Esophagus squamous epithelium (tissue), 5 donors: ENCODE measurements at places on chromosomes 6 and 20.
A peak's percentile ranks its signal among the peaks of the same experiment; 100 is the strongest.

DNA sequence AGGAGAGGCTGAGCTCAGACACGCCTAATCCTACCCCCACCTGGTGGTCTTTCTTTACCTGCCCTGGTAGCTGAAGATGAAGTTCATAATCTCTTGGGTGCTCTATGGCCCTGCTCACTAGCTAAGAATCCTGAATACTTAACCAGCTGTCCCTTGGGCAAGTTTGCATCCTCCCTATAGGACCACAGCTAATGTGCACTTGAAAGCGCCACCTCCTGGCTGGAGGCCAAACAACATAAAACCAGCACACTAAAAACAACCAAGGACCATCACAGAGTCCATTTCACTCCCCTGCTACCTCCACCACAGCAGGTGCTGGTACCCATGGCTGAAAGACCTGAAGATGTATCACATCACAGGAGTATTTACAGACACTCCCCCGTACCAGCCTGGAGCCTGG lies 155.5 kb upstream of the SLC24A3 start:
- no peak for DNase-seq

DNA sequence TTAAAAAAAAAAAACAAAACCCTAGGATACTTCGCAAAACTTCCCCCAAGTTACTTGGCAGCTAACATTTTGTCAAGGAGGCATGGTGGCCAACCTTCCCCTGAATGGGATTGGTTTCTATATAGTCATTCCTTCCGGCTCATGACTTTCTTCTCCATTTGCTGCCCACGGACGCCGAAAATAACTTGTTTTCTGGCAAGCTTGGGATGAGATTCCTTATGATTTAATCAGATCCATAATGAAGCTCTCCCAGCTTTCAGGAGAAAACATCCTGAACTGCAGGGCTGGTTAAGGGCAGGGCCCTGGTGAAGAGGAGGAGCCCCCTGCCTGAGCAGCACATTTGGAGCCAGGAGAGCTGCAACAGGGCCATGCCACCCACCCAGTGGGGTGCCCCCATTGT lies 49.9 kb downstream of the PPP1R16B start:
- no peak for DNase-seq

DNA sequence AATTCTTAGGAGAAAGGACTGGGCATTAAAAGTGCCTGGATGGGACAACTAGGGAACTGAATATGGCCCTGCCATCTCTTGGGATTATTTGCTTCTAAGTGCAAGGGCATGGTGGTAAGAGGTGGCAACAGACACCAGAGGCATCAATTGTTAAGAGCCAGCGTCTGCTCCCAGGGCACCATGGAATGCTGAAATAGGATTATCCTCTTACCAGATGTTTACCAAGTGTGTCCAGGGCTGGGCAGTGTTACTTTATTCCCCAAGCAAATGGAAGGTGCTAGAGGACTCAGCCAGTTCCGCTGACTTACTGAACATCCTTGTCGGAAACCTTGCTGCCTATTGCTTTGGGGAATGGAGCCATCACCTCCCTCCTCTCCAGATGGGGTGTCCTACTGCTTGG lies 273.6 kb upstream of the SUPT3H start:
- no peak for DNase-seq

DNA sequence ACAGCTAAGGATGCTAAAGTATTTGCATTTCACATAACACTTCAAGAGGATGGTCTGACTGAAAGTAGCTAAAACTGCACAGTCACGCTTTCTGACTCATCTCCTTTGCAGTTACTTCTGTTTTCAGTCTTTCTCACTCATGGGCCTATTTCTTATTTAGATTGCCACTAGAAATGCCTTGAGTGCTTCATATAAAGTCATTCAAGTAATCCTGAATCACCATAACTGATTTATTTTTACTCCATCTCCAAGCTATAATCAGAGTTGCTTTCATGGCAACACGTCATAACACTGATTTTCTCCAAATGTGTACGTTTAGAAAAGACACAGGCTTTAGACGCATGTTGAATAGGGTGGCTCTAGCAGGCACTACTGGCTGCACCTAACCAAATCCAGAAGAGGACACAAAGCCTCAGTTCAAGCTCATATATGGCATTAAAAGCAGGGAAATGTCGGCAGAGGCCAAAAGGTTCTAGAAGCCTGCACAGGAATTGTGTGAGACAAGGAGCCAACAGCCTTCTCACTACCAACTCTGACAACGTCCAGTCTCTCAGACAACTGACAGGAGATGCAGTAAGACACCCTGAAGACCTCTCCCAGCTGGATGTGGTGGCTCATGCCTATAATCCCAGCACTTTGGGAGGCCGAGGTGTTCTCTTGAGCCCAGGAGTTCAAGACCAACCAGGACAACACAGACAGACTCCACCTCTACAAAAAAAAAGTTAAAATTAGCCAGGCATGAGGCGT lies 64.1 kb upstream of the BEND6 start:
- no peak for DNase-seq

DNA sequence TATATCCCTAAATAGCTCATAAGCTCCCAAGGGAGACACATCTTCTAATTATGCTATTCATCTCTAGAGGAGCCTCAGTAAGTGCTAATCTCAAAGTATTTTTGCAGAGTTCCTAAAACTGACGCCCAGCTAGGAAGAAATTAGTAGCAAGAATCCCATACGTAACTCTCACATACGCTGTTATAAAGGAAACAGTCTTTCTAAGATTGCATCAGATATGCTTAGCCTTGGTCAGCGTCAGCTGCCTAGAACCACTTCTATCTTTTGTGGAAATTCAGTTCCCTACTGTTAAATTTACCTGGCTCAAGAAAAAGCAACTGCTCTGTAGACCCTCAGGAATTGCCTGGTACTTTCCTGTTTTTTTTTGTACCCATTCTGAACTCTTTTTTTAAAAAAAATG lies 13.6 kb downstream of the RIPOR2 start:
- no peak for DNase-seq

DNA sequence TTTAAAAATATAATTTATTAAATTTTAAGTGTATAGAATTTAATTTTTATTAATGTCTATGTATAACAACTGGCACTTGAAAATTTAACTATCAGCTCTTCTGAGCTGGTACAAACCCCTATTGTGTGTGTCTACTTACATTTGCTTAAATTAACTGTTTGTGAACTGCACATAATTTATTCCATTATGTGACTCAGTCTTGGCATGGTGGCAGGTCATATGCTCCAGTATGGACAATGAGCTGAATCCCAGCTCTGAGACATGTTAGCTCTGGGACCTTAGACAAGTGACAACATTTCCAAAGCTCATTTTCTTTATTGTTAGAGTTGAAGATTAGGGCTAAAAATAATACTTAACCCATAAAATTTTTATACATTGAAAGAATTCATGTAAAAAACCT lies 526.1 kb upstream of the MARCKS start:
- no peak for DNase-seq

GRCh38 chr6:33826537-33826936 lies 22.7 kb upstream of the MLN start:
- no peak for DNase-seq

DNA sequence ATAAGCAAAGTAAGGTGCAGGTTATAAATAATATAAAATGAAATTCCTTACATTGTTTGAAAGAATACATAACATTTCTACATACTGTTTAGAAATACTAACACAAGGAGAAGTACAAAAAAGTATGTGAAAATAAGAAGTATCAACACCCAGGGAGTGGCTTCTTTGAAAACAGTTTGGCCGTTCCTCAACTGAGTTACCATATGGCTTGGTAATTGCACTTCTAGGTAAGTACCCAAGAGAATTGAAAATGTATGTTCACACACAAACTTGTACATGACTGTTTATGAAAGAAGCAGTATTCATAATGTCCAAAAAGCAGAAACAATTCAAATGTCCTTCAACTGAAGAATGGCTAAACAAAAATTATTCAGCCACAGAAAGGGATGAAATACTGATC lies 30.7 kb downstream of the PAK5 start:
- DNase-seq: no peak

GRCh38 chr6:125314009-125314581 lies 12.3 kb upstream of the HDDC2 start:
- DNase-seq: peak; percentile 4

- no peak for DNase-seq
These were observed 29.4 kb downstream of the LRP11 start for GRCh38 chr6:149834513-149835481.

DNA sequence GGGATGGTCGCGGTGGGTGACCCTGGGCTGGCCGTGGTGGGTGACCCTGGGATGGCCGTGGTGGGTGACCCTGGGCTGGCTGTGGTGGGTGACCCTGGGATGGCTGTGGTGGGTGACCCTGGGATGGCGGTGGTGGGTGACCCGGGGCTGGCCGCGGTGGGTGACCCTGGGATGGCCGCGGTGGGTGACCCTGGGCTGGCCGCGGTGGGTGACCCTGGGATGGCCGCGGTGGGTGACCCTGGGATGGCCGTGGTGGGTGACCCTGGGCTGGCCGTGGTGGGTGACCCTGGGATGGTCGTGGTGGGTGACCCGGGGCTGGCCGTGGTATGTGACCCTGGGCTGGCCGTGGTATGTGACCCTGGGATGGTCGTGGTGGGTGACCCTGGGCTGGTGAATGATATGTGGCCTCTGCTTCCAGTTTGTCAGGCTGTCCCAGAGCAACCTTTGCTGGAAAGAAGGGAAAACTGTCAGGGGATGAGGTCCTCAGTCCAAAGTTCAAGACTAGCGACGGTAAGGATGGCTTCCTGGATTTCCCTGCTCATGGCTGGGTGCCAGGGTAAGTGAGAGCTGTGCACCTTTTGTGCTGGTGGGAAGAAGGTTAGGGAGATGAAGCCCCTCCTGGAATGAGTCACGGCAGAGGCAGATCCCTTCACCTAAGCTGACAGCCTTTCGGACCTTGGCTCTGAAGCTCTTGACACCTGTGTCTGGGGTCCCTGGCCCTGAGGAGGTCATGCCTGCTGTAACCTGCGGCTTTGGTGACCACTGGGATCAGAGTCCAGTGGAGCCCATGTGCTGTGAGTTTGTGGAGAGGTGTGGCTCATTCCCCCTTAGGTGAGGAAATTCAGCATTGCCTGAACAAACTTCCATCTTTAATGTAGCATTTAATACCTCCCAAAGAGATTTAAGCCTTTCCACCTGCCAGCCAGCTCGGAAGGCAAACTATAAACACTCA lies 19.1 kb upstream of the PCMTD2 start:
- DNase-seq: no peak

- DNase-seq: no peak
These were observed 669.4 kb downstream of the TFAP2A start for GRCh38 chr6:9745476-9745875.

DNA sequence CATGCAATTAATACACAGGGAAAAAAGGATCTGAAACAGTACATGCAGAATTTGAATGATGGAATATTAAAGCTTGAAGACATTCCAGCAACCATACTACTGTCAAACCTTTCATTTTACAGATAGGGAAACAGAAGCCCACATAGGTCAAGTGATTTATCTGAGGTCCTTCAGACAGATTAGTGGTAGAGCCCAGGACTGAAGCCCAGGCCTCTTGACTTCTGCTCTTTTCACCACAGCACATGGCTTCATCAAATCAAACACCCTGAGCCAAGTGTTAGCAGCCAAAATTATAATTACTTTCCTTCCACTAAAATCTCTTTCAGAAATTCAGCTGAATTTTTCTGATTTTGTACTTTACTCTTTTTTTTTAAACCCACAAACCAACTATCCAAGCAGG lies 435.6 kb upstream of the RUNX2 start:
- no peak for DNase-seq

DNA sequence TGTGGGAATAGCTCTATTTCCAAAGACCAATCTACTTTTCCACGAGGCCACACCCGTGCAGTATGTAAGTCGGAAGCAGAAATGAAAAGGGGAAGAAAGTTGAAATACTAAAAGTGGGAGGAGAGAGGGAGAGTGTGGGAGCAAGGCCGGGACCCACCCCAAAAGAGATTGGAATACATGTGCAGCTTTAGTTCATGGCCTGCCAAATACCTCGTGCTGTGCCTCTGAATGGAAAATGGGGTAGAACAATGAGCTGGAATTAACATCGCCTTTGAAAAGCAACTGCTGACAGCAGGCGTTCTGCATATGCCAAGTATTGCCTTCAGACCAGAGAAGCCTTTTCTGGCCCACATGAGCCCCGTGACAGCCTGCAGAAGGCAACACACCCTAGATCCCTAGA lies 155.6 kb downstream of the CD83 start:
- DNase-seq: no peak

DNA sequence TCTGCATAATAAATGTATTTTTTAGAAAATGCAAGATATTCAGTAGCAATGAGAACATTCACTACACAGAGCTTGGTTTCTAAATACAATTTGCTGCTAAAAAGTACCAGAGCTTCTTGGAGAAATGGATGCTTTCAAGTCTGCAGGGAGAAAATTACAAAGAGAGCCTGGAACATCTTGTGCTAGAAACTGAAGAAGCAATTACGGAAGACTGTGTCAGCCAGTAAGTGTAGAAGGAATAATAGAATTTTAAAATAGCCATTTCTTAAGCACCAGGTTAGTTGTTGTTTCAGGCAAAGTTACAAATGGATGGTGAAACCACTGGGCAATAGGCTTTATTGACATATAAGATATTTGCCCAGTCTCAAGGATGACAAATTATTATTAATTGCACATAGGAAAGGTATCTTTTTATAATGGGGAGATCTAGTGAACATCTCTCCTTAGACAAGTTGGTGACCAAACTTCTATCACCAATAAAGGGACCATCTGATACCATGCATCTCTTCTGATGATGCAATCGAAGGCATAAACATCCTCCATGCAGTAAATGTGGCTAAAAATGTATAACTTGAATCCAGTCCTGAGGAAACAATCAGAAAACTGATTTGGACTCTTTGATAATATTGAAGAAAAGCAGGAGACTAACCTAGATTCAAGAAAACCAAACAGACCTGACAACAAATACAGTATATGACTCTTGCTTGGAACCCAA lies 81.7 kb downstream of the ARHGAP18 start:
- DNase-seq: no peak

DNA sequence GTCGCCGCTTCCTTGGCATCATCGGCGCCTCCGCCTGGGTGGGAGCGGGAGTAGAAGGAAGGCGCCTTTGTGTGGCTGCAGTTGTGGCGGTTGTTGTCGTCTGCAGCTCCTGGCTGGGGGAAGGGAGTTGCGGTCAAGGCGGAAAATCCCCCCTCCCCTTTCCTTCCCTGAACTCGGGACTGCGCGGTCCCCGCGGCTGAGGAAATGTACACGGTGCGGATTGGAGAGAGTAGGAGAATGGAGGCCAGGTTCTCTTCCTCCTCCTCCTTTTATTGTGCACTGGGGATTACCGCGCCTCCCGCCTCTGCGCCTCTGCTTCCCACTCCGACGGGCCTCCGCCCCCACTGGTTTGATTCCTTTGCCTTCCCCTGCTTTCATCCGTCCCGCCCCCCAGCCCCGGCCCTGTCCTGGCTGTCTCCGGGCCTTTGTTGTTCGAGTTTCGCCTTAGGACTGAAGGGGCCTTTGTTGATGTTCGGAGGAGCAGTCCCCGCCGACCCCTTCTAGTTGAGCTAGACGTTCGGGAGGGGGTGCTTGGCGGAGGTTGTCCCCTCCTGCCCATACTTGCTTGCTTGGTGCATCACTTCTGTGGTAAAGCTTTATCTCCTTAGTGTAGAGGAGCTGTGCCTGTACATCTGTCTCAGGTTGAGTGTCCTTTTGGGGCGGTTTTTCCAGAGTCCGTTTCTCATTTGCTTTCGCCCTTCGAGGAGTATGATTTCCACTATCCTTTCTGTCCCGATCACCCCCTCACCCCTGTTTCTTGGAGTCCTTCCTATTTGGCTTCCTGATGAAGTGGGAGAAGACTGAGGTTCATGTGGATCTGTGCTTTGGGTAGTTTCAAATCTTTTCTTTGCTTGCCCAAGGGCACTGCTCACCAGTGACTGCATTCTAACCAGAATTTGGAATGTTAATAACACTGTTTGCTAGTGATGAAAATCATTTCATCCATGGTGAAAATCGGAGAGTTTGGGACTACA lies 764 bp downstream of the ZNF292 start:
- DNase-seq: no peak
